ENCODE measurements at places on chromosomes 7 and 10. TPM values are rescaled to one million over a fixed set of nuclear protein-coding genes. Genes with fewer than 3 reads are reported as not detected.

- H3K4me1 ChIP-seq = peaks cover 4% of the 10 kb centered on the region
- no peak for DNase-seq
- no peaks in the 10 kb centered on the region for H3K36me3 ChIP-seq
- no peak overlapping the region for H3K27ac ChIP-seq
These were observed 6.0 kb upstream of the MNX1 start for GRCh38 chr7:157016352-157017041.

The POLR2J2 gene
- total RNA-seq = 8.2 TPM

DNA sequence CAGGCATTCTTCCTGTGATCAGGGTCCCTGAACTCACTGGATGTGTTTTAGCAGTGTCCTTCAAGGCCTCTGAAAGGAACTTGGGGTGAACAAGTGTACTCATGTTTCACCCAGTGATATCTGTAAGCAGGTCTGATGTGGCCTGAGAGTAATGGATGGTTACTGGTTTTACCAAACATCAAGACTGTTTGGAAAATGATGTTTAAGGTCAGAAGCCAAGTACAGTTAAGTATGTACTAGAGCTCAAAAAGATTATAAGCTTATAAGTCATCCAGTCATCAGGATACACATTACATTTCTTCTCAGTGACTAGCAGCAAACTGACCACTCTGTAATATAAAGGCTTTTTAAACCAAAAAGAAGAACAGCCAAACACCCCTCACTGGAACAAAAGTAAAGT, 79.8 kb upstream of the PTN start:
- no peaks in the 10 kb centered on the region for H3K36me3 ChIP-seq
- H3K27me3 ChIP-seq = no peaks in the 10 kb centered on the region
- H3K27ac ChIP-seq = no peak overlapping the region
- DNase-seq = no peak

DNA sequence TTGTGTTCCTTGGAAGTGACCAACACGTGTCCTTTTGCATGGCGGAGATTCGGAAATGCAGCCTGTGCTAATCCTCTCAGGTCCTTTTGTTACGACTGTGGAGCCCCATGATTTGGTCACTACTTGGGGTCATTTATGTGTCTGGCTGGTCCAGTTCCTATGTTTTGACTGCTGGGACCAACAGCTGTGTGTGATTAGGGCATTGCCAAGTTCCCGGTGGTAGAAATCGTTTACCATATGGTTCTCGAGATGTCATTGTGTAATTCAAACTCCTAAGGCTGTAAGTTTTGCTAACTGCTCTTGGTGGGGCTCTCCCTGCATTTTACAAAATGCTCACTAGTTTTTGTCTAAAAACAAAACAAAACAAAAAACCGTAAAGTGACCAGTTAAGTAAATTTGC, 62.0 kb downstream of the CCNY start:
- no peak for DNase-seq
- peak overlapping the region; percentile 34 for H3K27ac ChIP-seq
- H3K27me3 ChIP-seq = no peaks in the 10 kb centered on the region
- peaks cover 28% of the 10 kb centered on the region for H3K4me1 ChIP-seq
- H3K4me3 ChIP-seq = no peak overlapping the region

GRCh38 chr10:71419002-71419540, 22.4 kb downstream of the CDH23 start:
- H3K27me3 ChIP-seq = no peaks in the 10 kb centered on the region
- DNase-seq = no peak
- H3K4me3 ChIP-seq = no peak overlapping the region
- H3K36me3 ChIP-seq = no peaks in the 10 kb centered on the region
- no peak overlapping the region for H3K27ac ChIP-seq

The MAGI2 gene
- total RNA-seq = 0.33 TPM

DNA sequence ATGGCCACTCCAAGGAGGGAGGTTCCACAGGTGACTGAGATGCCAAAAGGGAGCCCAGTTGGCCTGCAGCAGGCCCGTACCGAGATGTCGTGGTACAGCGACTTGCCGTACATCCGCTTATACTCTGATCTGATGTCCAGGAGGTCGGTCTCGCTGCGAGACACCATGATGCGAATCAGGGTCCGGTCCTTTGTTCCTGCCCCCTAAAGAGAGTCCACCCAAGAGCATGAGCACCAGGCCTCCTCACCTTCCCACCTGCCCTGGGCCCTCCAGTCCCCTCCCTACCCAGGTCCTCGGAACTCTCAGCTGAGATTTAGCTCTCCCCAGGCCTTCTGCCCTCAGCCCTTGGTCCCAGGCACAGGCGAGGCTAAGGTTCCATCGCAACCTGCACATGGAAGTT, 25.0 kb downstream of the PLAC9 start:
- no peak overlapping the region for H3K27ac ChIP-seq
- H3K4me3 ChIP-seq = no peak overlapping the region
- no peak for DNase-seq

DNA sequence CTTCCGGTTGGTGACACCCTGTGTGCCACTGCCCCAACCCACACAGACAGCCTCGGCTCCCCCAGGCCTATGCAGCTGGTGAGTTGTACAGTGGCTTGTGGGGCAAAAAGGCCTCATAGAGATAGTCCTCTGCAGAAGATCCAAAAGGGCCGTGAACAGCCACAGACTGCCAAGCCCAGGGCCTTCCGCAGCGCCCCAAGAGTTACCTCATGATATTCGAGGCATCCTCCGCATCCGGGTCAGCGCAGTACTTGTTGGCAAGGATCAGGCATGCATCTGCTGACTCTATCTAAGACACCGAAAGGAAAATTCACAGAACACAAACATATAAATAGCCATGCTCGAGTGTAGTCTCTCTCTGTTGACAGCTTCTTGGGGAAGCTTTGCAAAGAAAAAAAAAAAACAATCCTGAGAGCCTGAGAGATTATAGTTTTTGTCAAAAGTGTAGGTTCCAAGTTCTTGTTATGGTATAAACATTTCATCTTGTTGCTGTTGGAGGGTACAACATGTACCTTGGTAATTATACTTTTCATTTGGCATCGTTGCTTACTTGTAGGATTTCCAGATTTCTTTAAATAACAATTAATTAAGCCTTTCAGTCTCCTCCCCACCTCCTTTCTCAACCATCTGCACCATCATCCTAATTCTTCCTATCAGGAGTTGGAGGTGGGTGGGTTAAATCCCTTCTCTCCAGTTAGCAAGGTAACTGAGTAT, 553.0 kb downstream of the KCNMA1 start:
- H3K27ac ChIP-seq = no peak overlapping the region
- no peaks in the 10 kb centered on the region for H3K4me1 ChIP-seq
- H3K4me3 ChIP-seq = no peak overlapping the region
- no peaks in the 10 kb centered on the region for H3K36me3 ChIP-seq

DNA sequence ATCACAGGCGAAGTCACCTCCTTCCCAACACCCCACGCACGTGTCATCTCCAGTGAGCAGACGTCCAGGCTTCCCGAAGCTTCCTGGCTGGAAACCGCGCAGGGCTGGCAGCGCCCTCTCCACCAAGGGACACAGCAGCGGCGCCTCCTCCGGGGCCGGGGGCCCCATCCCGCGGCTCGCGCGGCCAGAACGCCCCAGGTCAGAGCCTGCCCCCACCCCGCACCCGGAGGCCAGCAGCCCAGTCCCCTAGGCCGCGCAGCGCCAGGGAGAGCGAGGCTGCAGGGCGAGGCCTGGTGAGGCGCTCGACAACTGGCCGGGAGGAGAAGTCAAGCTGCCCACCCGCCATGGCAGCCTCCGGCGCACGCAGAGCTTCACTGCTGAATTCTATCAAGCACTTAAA, 247.0 kb downstream of the SEMA3D start:
- H3K27ac ChIP-seq = no peak overlapping the region
- H3K36me3 ChIP-seq = no peaks in the 10 kb centered on the region
- H3K4me3 ChIP-seq = no peak overlapping the region
- H3K27me3 ChIP-seq = no peaks in the 10 kb centered on the region

DNA sequence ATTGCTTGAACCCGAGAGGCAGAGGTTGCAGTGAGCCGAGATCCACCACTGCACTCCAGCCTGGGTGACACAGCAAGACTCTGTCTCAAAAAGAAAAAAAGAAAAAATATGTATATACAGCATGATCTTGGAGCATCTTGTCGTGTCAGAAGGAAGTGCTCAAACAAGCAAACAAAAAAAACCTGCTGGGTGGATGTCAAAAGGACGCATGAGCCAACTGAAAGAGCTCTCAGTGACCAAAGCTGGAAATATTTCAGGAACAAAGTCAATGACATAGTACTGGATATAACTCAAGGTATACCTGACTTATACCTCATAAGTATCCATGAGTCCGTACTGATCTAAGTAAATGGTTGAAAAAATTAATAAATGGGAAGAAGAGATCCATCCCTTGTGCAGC, 94.6 kb upstream of the ANLN start:
- no peak overlapping the region for H3K27ac ChIP-seq
- H3K36me3 ChIP-seq = no peaks in the 10 kb centered on the region
- H3K4me3 ChIP-seq = no peak overlapping the region
- DNase-seq = no peak
- peaks cover 10% of the 10 kb centered on the region for H3K4me1 ChIP-seq

The OR2A1 gene
- not detected for total RNA-seq

GRCh38 chr7:1019255-1019785, 25.0 kb upstream of the GPR146 start:
- no peak overlapping the region for H3K27ac ChIP-seq
- DNase-seq = no peak
- H3K36me3 ChIP-seq = no peaks in the 10 kb centered on the region
- no peaks in the 10 kb centered on the region for H3K27me3 ChIP-seq

- H3K27me3 ChIP-seq = no peaks in the 10 kb centered on the region
- H3K36me3 ChIP-seq = no peaks in the 10 kb centered on the region
- H3K27ac ChIP-seq = no peak overlapping the region
- no peaks in the 10 kb centered on the region for H3K4me1 ChIP-seq
- no peak for DNase-seq
These were observed 437.6 kb upstream of the ZMIZ1 start for GRCh38 chr10:78630944-78631838.

- no peaks in the 10 kb centered on the region for H3K4me1 ChIP-seq
- no peak overlapping the region for H3K27ac ChIP-seq
- H3K27me3 ChIP-seq = no peaks in the 10 kb centered on the region
- no peaks in the 10 kb centered on the region for H3K36me3 ChIP-seq
- DNase-seq = no peak
- H3K4me3 ChIP-seq = no peak overlapping the region
These were observed 19.0 kb upstream of the SLC26A4 start for GRCh38 chr7:107641676-107642075.

- H3K4me3 ChIP-seq = no peak overlapping the region
- no peaks in the 10 kb centered on the region for H3K36me3 ChIP-seq
- no peak for DNase-seq
- H3K27ac ChIP-seq = no peak overlapping the region
These were observed 59.0 kb downstream of the YKT6 start for GRCh38 chr7:44259547-44260457.

The TMEM139 gene
- total RNA-seq = 0.90 TPM

DNA sequence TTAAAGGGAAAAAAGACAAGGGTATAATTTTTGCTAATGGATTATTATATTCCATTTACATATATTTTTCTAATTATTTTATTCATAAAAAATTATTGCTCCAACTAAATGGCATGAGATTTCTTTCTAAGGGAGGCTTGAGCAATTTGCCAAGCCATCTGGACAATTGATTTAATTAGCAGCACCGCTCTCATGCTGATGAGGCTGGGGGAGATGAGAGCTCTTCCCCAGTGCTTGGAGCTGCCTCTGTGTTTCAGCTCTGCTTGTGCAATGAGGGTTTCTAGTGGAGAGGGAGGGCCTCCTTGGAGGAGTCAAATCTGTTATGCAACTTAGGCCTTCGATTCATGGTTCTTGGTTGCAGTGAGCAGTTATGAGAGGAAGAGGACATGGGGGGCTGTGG, 574.3 kb downstream of the TCERG1L start:
- H3K4me1 ChIP-seq = no peaks in the 10 kb centered on the region
- no peak for DNase-seq
- H3K4me3 ChIP-seq = no peak overlapping the region
- H3K36me3 ChIP-seq = no peaks in the 10 kb centered on the region
- H3K27me3 ChIP-seq = no peaks in the 10 kb centered on the region

DNA sequence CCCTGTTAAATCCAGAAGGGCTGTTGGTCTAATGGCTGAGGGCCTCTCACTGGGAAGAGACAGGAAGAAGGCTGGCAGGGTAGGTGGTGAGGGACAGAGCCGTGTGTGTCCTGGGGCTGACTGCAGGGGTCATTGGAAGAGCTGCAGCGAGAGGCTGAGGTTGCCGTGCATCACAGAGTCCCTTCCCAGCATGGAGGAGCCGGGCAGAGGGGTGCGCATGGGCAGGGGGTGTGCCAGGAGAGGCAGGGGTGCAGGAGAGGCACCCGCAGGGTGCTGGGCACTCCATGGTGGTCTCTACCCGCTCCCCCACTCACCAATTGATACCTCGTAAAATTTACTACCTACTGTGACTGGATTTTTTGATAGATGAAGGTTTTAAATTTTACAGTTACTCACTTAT, 124.3 kb downstream of the ACTR3B start:
- H3K27ac ChIP-seq = no peak overlapping the region
- no peak overlapping the region for H3K4me3 ChIP-seq
- H3K4me1 ChIP-seq = no peaks in the 10 kb centered on the region
- no peaks in the 10 kb centered on the region for H3K36me3 ChIP-seq
- no peak for DNase-seq

The TWIST1 gene
- total RNA-seq = 0.18 TPM

The GPNMB gene
- 9.4 TPM for total RNA-seq

- no peaks in the 10 kb centered on the region for H3K27me3 ChIP-seq
- H3K27ac ChIP-seq = no peak overlapping the region
- DNase-seq = no peak
- H3K4me3 ChIP-seq = no peak overlapping the region
- H3K36me3 ChIP-seq = no peaks in the 10 kb centered on the region
These were observed 73.2 kb downstream of the SRI start for GRCh38 chr7:88146616-88147015.

The SFXN3 gene
- total RNA-seq = 25.2 TPM

The CTAGE8 gene
- total RNA-seq = 0.58 TPM

The GIMAP6 gene
- 45.8 TPM for total RNA-seq

The GHRHR gene
- not detected for total RNA-seq

The WNT2 gene
- total RNA-seq = not detected

DNA sequence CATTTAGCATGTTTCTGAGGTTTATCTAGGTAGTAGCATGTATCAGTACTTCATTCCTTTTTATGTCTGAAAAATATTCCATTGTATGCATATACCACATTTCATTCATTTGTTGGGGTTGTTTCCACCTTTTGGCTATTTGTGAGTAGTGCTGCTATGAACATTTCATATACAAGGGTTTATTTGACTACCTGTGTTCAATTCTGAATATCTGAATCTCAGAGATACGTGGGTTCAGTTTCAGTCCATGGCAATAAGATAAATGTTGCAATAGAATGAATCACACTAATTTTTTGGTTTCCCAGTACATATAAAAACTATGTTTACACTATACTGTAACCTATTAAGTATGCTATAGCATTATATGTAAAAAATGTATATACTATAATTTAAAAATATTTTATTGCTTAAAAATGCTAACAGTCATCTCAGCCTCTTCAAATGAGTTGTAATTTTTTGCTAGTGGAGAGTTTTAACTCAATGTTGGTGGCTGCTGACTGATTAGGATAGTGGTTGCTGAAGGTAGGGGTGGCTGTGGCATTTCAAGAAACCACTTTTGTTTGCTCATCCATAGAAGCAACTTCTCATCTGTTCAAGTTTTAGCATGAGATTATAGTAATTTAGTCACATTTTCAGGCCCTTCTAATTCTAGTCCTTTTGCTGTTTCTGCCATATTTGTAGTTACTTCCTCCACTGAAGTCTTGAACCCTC, 13.9 kb downstream of the PLEKHA1 start:
- H3K4me3 ChIP-seq = no peak overlapping the region
- no peaks in the 10 kb centered on the region for H3K36me3 ChIP-seq
- H3K4me1 ChIP-seq = peaks cover 22% of the 10 kb centered on the region
- no peak for DNase-seq

GRCh38 chr7:37916017-37916672, 472 bp downstream of the SFRP4 start:
- no peak overlapping the region for H3K27ac ChIP-seq
- H3K36me3 ChIP-seq = no peaks in the 10 kb centered on the region
- H3K4me3 ChIP-seq = no peak overlapping the region
- H3K27me3 ChIP-seq = peaks cover 8% of the 10 kb centered on the region
- no peak for DNase-seq
- no peaks in the 10 kb centered on the region for H3K4me1 ChIP-seq

Data from CD8-positive, alpha-beta memory T cell (primary cell).